ENCODE measurements at places on chromosomes 6 and 20.

DNA sequence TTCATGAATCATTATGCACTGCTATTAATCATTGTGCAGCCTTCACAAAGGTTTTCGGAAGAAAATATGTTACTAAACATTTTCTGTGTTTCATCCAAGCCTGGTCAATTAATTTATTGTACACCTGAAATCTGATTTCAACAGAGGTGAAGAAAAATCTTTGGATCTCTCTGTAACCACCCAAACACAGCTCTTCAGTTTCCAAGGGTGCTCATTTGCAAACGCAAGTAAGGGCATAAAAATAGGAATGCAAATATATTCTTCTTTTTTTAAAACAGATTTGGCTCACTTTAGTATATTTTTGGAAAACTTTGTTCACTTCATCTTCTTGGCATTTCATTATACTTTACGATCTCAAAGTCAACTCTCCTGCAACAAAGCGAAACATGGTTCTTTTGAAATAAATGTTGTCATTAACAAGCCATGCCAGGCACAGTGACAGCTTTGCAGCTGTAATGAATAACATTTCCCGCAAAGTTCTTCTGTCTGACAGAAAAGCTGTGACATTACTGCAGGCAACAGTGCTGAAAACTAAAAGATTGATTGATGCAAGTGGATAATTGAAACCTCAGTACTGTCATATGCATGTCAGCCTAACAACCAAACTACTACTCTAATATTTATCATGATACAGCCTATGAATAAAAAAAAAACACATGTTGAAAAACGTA, 348.3 kb downstream of the FRK start:
- no peak for DNase-seq

DNA sequence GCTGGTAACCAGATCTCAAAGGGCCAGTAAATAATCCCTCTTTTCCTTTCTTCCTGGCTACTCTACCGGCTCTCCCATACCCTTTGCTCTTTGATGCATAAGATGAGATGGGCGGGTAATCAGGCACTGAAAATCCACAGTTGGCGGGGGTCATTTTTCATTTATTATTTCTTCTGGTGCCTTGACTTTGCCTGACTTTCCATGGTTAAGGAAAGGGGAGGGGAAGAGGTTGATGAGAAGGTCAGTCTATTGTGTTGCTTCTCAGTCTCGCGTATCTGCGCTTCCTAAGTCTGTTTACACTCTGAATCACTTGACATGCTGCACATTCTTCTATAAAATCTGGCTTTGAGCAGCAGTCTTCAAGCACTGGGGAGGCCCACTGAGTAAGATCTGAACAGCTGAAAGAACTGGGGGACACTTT, 121.1 kb upstream of the HDGFL1 start:
- no peak for DNase-seq

DNA sequence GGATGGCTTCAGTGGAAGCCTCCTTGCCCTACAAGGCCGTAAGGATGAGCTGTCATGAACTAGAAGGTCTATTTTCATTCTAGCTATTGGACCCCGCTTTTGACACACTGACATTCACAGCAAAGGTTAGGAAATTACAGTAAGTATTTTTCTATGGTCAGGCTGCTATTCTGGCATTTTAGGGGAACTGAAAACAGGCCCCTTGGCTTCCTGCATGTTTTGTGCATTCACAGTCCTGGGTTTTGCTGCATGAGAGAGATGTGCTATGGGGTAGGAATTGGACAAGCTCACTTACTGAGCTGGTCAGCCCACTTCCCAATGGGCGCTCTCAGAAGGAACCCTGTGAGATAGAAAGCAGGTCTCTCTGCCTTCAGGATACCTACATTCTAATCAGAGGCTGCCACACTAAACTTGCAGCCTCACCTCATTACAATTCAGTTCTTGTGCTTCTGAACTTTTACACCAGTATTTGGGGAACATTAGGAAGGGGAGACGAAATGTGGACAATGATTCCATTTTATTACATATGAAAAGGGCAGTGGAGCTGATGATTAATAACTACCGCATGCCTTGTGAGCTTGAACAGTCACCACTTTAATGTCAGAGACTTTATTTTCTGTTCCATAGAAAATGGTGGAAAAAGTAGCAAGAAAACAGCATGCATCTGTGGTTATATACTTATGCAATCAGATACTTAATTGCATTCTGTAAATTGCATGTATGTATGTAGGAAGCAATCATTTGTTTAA, 86.6 kb upstream of the TAB2 start:
- no peak for DNase-seq

DNA sequence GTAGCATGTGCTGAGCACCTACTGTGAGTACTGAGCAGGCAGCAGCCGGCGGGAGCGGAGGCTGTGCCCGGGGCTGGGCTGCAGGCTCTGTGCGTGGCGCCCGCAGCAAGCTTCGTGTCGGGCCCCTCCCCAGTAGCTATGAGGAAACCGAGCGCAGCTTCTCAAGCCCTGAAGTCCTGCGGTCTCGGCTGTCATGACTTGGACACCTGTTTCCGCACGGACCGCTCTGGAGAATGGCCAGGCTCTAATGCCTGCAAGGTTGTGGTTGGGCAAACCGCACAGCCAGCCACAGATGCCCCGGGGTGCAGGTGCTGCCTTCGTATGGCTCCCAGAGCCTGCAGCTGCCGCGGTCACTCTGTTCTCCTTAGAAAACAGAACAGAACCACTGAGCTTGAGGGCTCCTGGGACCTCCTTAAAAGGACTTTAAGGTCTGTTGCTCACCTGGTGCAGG, 33.7 kb downstream of the PYGB start:
- no peak for DNase-seq

GRCh38 chr6:106688177-106688951, 59.0 kb downstream of the QRSL1 start:
- DNase-seq = no peak

GRCh38 chr6:128482642-128483041, 37.8 kb downstream of the PTPRK start:
- DNase-seq = no peak

- no peak for DNase-seq
Observed at GRCh38 chr20:48158014-48158413, 372.7 kb upstream of the SULF2 start.

DNA sequence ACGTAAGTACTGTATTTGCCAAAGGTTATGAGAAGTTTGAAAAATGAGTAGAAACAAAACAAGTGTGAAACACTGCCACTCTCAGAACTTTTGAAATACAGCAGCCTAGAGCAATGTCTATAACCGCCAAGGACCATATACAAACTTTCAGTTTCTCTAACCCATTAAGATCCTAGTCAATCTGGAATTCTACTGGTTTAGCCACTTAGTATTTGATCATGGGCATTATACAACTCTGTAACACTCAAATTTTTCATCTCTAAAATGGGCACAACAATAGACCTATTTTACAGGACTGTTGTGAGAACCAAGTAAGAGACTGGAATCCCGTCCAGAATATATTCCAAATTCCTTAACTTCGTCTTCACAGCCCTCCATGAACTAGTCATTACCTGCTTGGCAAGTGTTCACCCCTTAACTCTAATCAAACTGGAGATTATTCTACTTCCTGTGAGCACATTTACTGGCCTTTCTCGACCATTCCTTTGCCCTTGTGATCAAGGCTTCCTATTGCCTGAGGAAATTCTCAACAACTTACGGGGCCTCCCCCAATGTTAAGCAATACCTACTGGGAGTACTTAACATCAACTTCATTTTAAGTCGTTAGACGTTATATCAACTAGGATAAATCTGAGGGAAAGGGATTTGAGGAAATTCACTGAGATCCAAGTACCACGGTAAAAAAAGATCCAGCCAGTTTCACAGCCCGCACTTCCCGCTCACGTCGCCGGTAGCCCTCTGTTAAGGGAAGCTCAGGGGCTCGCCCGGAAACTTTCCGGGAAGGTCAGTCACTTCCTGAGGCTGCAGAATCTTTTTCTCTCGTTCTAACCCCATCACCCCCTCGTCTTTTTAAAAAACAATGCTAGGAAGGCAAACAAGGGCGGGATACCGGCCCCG, 1.1 kb downstream of the EIF2S2 start:
- DNase-seq = peak; percentile 3

GRCh38 chr6:22632581-22633145, 63.3 kb downstream of the HDGFL1 start:
- no peak for DNase-seq

DNA sequence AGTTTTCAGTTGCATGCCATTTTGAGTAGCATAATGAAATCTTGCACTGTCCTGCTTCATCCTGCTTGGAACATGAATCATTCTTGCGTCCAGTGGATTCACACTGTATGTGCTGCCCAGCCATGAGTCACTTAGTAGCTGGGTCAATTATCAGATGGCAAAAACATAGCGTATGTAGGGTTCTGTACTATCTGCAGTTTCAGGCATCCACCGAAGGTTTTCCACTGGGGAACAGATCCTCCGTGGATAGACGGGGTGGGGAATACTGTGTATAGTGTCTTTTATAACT, 61.4 kb downstream of the IL22RA2 start:
- DNase-seq = no peak

DNA sequence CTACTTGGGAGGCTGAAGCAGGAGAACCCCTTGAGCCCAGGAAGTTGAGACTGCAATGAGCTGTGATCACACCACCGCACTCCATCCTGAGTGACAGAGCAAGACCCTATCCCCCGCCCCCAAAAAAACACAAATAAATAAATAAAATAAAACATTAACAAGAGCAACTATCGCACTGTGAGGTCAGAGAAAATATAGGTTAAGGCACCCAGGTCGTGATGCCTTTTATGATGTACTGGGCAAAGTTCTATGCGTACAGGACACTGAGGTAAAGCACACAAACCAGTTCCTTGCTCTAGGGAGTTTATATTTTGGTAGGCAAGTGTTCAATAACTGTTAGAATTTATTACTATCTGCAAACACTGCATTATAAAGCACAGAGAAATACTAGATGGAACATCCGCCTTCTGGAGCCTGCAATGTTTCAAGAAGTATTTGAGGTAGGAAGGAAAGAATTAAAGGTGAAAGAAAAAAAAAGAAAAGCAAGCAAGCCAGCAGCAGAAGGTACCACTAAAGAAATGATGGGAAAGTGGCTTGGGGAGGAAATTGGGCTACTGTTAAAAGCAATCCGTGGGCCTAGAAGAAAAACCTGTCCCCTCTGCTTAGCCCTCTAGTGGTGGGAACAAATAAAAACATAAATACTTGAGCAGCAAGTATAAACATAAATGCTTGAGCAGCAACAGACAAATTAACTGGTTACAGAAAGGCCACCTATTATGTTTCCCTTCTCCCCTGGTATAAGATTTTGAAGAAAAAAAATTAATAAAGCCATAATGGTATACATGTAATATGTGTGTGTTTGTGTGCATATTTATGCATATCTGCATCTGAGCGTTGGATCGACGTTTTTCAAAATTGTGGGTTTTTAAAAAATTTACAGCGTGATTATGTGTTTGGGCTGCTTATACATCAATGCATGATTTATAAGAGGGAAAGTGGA, 128.0 kb downstream of the PHACTR1 start:
- no peak for DNase-seq

DNA sequence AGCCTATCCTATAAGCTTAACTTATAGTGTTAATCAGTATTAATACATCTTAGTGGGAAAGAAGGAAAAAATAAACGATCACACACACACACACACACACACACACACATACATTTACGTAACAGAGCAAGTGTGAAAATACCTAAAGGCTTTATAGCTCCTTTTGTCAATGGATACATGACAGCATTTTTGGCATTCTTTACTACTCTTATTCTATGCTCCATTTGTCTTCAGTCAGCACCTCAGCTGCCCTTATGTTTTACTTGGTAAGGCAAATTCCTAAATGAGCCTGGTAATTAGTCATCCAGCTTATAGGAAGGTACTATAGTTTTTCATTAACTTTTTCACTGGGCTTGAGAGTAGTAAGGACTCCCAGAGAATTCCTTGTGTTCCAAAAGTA, 25.1 kb upstream of the SLC17A3 start:
- DNase-seq = no peak

- no peak for DNase-seq
Observed at GRCh38 chr6:144936764-144937163, 651.6 kb downstream of the UTRN start.

- no peak for DNase-seq
Observed at GRCh38 chr6:1602049-1602713, 7.5 kb upstream of the FOXC1 start.

- DNase-seq = no peak
Observed at GRCh38 chr6:83216806-83217205, 23.6 kb downstream of the RWDD2A start.

DNA sequence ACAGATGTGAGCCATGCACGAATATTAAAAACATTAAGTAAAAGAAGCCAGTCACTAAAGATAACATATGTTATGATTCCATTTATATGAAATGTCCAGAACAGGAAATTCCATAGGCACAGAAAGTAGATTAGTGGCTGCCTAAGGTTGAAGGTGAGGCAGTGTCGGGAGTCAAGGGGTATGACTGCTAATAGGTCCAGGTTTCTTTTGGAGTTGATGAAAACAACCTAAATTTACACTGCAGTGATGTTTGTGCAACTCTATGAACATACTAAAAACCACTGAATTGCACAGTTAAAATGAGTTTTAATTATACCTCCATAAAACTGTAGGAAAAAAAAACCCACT, 14.4 kb downstream of the SRPK1 start:
- no peak for DNase-seq

DNA sequence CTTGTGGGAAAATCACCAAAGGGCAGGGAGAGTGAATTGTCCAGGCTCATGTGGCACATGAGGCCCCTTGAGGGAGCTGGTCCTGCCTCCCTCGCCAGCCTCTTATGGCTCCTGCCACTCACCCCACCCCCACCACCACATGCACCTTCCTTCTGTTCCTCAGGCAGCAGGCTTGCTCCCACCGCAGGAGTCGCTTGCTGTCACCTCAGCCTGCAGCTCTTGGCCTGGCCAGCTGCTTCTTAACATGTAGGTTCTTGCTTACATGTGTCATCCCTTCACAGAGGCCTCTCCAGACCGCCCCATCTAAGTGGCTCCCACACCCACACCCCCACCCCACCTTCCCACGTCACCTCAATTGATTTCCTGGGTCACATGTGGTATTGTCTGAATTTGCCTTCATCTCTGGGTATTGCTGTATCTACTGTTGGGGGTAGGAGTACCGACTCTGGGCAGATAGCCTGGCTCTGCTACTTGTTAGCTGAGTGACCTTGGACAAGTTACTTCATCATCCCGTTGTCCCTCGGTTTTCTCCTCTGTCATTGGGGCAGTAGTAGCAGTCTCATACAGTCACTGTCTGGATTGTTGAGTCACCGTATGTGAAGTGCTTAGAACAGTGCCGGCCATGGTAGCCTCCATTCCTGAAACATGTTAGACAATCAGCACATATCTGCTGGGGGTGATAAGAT, 41.7 kb downstream of the SLC9A8 start:
- no peak for DNase-seq

- no peak for DNase-seq
Observed at GRCh38 chr6:46626228-46626909, 26.2 kb downstream of the CYP39A1 start.

Measured in CD4-positive, alpha-beta T cell (primary cell).